Right kidney (tissue), 9 donors: ENCODE measurements at places on chromosomes 6 and 20.

- no peak for DNase-seq
These were observed 14.3 kb upstream of the ZC3H12D start for GRCh38 chr6:149499066-149499465.

DNA sequence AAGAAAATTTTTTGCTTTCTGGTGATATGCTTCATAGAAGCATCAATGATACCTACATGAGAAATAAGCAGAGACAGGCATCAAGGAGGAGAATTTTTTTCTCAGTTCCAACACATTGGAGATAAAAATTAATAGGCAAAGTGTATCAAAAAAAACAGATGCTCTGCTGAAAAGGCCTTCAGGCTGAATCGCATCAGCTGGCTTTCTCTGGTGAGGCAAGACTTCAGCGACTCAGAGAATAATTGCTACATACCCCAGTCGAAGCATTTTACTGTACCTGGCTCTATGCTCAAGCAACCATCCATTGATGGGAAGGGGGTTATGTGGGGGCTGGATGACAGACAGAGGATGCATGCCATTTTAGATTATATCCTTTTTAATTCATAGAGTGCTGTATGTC lies 415.1 kb downstream of the TFAP2A start:
- no peak for DNase-seq

DNA sequence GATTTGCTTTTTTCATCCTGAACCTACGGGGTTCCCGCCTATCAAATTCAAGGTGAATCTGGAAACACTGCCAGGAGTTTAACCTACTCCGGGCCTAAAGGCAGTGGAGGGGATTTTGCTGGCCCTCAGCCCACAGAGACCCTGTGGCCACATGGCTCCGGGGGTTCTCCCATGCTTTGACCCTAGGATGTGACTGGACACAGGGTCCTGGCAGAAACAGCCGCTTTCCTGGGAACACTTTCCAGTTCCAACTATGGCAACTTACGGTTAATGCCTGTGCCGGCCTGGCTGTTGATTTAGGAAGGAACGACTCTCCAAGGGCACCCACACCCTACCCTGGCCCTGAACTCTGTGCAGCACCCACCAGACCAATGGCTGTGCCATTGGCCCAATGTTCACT lies 141.7 kb upstream of the RPS6KA2 start:
- no peak for DNase-seq

GRCh38 chr6:131946992-131947955 lies 3.9 kb downstream of the CCN2 start:
- no peak for DNase-seq

DNA sequence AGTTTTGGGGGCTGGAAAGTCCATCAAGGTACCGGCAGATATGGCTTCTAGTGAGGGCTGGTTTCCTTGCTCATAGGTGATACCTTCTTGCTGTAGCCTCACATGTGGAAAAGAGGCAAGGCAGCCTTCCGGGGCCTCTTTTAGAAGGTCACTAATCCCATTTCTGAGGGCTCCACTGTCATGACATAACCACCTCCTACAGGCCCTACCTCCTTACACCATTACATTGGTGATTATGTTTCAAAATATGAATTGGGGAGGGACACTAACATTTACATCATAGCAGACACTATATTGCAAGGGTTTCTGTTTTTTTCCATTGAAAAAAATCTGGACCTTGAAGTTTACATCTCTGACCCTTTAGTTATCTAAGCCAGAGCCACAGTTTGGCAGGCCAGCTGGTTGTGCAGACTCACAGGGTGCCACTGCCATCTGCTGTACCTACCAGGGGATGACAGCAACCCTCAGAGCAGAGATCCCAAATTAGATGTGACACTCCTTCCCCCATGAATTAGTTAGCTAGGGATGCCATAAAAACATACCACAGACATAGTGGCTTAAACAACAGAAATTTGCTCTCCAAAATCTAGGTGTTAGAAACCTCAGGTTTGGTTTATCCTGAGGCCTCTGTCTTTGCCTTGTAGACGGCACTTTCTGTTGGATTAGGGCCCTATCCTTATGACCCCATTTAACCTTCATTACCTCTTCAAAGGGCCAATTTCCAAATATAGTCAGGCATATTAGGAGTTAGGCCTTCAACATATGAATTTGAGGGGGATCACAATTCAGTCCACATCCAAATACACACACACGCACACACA lies 166.4 kb upstream of the RNF217 start:
- DNase-seq: no peak

GRCh38 chr6:14431385-14432330 lies 314.1 kb downstream of the CD83 start:
- DNase-seq: no peak

GRCh38 chr6:90015883-90016282 lies 121.6 kb downstream of the GJA10 start:
- DNase-seq: no peak

GRCh38 chr20:19284400-19285178 lies 72.1 kb downstream of the SLC24A3 start:
- no peak for DNase-seq
